NCI-H2227 treated with DMSO at 0.1 percent for 48 hours (cell line): ENCODE measurements at places on chromosomes 2 and 18.

- DNase-seq = no peak
These were observed 98.5 kb upstream of the NOSTRIN start for GRCh38 chr2:168703926-168704325.

DNA sequence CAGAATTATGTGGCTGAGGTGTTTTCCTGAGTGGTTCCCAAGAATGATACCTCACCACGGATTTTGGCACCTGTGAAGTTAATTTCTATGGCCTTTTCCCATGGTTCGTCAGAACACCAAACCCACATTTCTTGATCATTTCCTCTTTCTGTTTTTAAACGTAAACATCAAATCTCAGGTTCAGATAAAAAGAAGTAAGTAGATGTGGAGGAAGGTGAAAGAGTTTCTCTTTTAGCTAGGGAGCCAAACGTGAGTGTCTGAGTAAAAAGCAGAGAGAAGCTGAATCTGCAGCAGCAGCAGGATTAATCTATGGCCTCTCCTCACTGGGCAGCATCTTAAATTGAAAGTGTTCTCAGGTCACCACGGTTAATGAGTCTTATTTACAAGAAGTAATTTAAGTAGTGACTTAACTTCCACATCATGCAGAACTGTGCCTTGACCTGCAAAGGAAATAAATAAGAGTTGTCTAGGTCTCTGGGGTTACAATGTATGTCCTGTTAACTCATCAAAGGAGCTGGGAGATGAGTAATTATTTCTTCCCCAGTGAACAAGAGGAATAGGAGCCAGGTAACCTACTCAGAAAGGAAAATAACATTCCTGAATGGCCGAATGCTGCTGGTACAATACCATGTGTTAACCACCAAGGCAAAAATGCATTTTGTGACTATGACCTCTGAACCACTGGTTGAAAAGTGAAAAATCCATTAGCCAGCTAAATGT lies 139.6 kb upstream of the NETO1 start:
- DNase-seq = no peak

DNA sequence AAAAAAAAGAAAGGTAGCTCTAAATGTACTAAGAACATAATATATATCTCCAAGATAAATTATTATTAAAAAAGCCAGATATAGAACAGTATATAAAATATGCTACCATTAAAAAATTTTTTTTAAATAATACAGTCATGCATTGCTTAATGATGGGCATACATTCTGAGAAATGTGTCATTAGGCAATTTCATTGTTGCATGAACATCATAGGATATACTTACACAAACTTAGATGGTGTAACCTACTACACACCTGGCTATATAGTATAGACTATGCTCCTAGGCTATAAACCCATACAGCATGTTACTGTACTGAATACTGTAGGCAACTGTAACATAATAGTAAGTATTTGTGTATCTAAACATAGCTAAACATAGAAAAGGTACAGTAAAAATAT lies 18.3 kb upstream of the LAPTM4A start:
- no peak for DNase-seq

DNA sequence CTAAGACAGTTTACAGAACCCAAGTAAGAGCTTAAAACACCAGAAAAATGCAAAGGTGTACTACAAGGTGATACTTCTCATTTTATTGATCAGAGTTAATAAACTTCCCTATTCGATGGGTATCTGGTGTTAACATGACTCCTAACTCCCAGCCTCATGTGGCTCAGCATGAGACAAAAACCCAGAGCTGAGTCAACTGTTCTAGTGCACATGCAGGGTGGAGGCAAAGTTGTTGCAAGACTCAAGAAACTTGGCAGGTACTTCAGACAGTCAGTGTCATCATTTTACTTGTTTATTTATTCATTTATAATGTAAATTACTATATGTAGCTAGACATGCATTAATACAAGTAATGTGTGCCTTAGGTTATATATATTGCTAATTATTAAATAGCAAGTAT lies 216.6 kb upstream of the DSEL start:
- DNase-seq = no peak

GRCh38 chr2:180227461-180227860 lies 220.4 kb upstream of the CWC22 start:
- no peak for DNase-seq

- DNase-seq = no peak
These were observed 28.0 kb downstream of the RFX8 start for GRCh38 chr2:101446869-101447268.

DNA sequence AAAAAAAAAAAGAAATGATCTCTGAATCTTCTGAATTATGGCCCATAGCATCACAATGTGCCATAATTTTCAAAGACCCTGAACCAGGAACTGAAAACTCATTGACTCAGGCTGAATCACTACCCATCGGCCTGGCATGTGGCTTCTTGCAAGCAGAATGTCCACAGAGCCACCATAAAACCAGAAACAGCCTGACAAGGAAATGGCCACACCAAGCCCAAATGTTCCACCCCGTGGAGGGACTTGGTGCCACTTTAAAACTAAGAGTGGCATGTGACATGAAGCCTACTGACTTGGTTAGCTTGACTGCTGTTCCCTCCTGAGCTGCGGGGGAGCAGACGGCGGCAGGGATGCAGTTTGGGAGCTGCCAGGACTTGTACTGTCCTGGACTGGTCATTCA lies 71.2 kb upstream of the RBM44 start:
- DNase-seq = no peak

- DNase-seq = peak; percentile 74
These were observed 30.7 kb downstream of the GPD2 start for GRCh38 chr2:156466739-156467405.

GRCh38 chr2:183614799-183615435 lies 490.7 kb downstream of the NUP35 start:
- DNase-seq = peak; percentile 18

DNA sequence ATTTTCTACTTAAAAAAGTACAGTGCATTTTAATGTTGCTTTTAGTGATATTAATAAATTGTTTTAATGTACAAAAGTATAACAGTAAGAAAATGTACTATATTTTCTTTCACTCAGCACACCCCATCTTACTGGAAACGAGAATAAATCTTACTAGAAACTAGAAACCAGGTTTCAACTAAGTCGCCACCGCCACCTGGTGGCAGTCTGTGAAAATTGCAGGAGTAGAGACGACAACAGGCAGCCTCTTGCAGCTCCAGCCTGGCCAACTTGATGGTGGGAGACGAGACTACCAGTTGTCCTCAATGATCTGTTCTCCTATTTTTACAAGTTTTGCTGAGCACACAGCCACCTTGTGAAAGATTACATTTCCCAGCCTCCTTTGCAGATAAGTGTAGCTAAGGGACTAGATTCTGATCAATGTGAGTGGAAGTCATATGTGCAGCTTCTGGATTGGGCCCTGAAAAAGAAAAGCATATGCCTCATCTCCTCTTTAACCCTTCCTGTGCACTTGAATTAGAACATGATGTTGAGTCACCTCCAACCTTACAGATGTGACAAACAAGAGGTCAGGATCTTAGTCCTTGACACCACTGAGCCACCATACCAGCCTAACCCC lies 8.7 kb downstream of the OTOF start:
- DNase-seq = peak; percentile 9
